ENCODE measurements at places on chromosomes 4 and X.
A peak's percentile ranks its signal among the peaks of the same experiment; 100 is the strongest.

DNA sequence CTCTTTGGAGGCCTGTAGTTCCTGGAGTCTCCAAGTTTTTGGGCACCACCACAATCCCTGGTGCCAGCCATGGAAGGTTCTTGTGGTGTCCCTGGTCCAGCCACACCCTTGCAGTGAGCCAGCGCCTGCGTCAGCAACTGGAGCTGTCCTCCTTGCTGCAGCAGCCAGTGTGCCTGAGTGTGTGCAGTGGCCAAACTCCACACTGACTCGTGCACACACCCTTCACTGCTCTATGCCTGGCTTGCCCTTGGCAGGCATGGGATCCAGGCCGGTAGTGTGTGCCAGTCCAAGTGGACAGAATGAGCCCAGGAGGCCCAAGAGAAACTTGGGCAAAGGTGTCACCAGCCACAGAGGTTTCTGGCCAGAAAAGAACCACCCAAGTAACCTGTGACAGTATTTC lies 1074.0 kb downstream of the PCDH18 start:
- no peak for DNase-seq

GRCh38 chr4:153542131-153542530 lies 76.0 kb downstream of the TMEM131L start:
- no peak for DNase-seq

DNA sequence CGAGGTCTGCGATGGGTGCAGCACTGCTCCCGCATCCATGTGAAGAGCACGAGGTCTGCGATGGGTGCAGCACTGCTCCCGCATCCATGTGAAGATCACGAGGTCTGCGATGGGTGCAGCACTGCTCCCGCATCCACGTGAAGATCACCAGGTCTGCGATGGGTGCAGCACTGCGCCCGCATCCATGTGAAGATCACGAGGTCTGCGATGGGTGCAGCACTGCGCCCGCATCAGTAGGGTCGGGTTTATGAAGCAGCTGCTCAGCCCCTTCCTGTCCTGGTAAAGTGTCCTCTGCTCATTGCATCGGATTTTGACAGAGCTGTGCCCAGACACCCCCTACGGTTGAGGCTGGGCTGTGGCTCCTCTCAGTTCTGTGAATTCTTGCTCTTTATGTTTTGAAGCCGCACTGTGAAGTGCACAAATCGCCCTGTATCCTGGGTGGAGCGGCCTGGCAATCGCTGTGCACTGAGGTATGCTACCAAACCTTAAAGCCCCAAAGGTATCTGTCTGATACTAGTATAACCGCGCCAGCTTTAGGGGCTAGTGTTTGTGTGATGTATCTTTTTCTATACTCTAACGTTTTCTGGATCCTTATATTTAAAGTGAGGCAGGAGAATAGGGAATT lies 98.7 kb downstream of the CPZ start:
- peak; percentile 38 for DNase-seq

- DNase-seq, result no peak
Observed at GRCh38 chrX:44063606-44064005, 90.4 kb upstream of the NDP start.

- no peak for DNase-seq
Observed at GRCh38 chrX:33133320-33133719, 78.0 kb downstream of the DMD start.

All from ascending aorta (tissue), 2 donors.